ENCODE measurements at places on chromosomes 1 and 21.

GRCh38 chr1:110634455-110635311, 28.5 kb upstream of the KCNA2 start:
- DNase-seq: peak; percentile 88

GRCh38 chr1:55703726-55704363, 488.7 kb upstream of the USP24 start:
- DNase-seq: peak; percentile 29

DNA sequence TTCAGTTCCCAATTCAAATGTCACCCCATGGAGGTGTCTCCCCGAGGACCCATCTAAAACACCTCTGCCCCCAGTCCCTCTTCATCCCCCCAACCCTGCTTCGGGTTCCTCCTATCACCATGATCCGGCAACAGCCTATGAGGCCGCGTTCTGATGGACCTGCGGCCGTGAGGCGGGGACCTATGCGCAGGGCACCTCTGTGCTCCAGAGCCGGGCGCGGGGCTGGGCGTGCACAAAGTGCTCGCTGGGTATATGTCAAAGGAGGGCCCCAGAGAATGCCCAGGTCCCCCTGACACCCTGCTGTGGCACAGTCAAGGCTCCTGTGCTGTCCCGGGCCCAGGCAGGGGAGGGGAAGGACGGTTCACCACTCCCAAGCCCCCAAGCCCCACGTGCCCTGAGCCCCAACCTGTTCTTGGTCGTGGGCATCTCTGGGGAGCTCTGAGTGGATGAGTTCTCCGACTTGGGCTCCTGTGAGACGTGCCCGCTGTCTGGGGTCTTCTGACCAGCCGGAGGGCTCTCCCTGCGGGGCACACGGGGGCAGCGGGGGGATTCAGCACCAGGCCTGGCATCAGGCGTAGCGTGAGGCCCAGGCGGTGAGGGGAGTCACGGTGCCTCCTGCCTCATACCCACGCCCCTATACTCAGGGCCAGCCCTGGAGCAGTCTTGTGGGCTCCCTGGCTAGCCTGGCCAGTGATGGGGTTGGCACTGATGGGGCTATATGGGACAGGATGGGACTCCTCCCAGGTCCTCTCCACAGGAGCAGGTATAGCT, 67.7 kb downstream of the RAP1GAP start:
- DNase-seq: no peak

DNA sequence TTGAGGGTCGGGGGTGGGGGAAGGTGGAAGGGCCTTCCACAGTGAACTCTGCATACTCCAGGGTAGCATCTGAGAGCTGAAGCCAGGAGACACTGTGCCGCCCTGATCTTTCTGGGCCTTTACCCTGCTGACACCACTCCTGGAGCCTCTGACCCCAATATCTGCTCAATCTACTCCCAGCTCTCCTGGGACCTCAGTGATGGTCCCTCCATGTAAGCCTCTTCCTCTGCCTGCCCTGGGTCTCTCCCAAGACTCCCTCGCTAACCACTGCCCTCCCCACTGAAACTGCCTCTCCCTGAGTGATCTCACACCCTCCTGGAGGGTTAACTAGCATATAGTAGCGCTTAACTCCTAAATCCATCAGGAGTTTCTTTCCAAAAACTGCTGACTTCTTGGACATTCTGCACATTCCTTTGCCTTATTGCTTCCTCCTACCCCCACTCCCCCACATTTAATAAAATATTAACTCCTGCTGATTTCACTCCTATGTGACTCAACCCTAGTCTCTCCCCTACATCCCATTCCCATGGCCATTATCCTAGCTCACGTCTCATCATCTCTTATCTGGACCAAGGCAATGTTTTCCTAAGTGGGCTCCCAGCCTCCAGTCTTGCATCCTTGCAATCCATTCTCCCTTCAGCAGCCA, 145.6 kb downstream of the HMGB4 start:
- peak; percentile 55 for DNase-seq

DNA sequence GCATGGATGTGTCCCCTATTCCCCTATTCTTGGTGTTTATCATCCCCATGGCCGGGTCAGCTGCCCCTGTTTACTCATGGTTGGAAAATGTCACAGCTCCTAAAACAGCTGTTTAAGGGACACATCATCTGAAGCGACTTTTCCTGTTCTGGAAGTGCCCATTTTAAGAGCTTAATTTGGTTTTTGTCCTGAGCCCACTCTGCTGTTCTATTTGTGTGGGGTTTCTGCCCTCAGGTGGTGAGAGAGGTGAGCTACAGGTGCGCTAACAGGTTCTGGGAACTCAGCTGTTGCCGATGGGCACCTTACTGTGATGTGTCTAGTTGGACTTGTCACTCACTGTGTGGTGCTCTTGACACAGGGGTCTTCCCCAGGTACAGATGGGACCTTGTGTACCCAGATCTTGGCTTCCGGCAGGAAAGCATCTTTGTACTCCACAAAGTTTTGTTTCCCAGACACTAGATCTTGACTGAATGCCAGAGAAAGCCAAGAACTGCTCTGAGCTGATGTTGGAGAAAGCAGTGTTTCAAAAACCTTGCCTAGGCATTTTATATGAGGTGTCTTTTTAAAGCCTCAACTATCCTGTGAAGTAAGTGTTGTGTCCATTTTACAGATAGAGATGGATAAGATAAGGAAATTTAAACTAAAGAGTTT, 59.0 kb upstream of the CD1D start:
- no peak for DNase-seq

DNA sequence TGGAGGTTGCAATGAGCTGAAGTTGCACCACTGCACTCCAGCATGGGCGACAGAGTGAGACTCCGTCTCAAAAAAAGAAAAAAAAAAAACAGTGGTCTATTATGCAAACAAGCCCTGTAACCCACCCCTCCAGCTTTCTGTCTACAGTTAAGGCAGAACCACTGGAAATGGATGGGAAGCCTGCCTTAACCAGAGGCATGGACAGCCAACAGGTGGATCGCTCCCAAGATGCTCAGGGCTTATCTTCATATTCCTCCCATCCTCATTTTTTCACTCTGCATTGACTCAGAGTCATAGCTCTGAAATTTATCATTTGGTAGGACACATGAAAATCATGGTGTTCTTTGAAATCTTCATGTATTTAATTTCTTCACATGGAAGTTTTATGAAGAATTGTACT, 8.7 kb downstream of the MTFR1L start:
- DNase-seq: no peak

GRCh38 chr1:28956038-28956464, 41.7 kb downstream of the EPB41 start:
- peak; percentile 52 for DNase-seq

DNA sequence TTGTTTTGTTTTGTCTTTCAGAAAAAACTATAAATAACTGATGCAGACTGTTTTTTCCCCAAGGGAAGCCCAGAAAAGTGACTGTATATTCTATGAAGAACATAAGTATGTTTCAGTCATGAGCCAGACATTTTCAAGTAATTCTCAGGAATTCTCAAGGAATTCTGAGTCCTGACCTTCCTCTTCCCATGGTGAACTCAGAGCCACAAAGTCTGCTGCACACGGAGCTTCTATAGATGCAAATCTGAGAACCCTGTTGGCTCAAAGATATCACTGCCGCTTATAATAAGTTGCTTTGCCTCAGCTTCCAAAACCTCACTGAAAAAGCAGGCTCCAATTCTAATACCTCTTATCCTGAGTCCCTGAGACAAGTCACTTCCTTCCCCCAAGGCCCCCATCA, 418.5 kb upstream of the RUNX1 start:
- DNase-seq: no peak

DNA sequence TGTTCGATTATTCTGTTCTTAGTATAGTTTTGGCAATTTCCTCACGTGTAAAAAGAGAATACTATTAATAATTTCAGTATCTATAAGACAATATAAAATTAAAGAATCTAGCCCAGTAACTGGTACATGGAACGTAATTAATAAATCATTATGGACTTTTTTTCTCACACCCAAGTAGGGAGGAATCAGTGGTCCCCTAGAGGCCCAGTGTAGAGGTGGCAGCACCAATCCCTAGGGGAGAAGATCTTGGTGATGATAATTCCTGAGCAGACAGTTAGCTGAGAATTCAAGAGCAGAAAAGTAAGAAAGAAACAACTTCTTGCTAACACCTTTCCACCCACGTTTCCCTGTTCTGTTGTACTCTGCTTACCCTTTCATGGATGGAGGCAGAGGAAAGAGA, 19.7 kb upstream of the SELE start:
- DNase-seq: no peak

- DNase-seq: no peak
Observed at GRCh38 chr1:164504749-164505148, 54.2 kb upstream of the PBX1 start.

DNA sequence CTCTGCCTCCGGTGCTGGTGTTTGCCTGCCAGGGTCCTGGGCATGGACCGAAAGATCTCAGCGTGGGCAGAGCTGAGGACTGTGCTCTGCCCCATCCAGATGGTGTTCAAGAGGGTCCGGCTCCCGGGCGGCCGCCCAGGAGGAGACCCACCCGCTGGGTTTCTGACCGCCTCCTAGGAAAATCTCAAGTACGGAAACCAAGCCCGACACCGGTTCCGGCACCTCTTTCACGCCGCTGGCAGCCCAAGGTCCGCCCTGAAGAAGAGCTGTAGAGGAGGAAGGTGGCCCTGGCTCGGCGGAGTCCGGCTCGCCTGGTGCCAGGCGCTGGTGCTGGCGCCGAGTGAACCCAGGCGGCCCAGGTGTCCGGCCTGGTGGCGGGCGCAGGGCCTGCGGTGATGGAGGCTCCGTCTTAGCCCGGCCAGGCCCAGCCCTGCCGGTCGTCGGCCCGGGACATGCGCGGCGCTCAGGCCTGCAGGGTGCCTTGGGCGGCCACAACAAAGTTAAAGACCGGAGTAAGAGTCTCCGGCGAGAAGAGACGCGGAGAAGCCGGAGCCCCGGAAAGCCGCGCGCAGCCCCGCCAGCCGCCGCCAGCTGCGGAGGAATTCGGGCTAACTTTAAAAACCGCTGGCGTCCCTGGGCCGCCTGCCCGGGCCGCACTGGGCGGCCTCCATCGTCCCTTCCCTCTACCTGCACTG, 1.5 kb downstream of the GRIK3 start:
- peak; percentile 65 for DNase-seq

DNA sequence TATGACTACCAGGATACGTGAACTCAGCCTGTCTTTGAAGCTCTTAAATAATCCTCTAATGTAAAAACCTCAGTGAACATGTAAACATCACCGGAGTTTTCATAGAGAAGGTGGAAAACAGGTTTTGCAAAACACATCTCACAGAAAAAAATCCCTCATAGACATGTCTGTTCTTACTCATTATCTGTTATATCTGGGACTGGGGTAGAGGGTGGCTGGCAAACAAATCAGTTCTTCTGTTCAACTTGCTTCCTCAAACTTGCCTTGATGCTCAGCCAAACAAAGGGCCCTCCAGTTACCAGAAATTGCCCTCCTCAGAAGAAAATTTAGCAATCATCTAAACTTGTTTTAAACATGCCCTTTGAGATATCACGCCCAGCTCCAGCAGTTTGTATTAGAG, 66.1 kb upstream of the CXADR start:
- no peak for DNase-seq

DNA sequence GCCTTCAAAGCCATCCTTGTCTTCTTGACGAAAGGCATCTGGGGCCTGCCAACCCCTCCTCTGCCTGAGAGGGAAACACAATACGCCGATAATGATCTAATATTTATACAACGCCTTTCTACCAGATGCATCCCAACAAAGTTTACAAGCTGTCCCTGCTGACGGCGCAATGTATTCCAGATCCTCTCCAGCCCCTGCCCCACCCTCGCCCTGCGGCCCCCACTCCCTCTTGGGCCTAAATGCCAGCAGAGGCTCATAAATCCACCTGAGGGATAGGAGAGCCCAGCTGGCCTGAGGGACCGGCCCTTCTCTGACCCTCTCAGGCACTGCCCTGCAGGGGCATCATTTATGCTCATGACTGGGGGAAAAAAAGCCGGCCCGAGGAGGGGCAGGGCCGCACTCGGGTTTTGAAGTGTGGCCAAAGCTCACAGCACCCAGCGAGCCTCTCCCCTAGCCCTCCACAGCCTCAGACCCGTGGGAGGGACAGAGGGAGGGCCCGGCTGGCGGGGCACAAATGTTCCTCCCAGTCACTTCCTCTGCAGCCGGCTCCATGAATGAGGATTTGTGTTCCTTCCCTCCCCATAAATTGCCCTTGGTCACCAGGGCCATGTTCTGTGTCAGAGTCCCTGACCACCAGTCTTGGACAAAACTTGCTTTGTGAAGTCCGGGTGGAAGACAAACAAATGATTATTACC, 140.3 kb downstream of the FOXD2 start:
- DNase-seq: peak; percentile 49

DNA sequence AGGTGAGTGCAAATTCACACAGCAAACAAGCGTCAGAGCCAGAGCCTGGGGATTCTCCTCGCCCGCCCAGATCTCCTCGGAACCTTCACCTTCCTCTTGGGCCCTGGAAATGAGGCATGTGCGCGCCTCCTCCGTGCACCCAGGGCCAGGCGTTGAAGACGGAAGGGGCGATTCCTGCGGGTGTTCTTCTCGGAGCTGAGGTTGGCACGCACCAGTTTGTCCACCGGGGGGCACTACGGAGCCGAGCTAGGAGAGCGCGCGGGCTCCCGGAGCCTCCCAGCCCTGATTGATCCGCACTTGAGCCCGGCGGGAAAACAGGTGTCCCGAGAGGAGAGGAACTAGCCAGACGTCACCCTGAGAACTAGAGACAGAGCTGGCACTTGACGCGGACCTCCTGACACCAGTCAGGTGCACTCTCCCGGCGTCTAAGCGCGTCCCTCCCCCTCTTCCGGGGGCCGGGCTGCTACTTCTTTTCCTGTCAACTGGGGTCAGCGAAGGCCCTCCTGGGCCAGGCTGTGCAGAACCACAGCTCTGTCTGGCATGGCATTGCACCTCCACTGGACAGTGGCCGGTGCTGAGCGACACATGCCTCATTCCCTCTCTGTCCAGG, 18.3 kb upstream of the SERINC2 start:
- peak; percentile 95 for DNase-seq

- no peak for DNase-seq
Observed at GRCh38 chr21:32367158-32367557, 25.7 kb downstream of the URB1 start.

- peak; percentile 90 for DNase-seq
Observed at GRCh38 chr1:155648207-155649147, 38.5 kb downstream of the MSTO1 start.

GRCh38 chr1:183237046-183237445, 51.0 kb downstream of the LAMC2 start:
- no peak for DNase-seq

DNA sequence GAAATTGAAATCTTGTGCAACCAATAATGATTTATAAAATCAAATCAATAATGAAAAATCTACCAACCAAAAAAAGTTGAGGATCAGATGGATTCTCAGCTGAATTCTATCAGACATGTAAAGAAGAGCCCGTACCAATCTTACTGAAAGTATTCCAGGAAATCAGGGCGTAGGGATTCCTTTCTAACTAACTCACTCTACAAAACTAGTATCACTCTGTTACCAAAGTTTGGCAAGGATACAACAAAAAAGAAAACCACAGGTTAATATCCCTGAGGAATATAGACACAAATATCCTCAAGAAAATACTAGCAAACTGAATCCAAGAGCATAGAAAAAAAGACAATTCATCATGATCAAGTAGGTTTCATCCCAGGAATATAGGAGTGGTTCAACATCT, 52.8 kb upstream of the ADGRL4 start:
- DNase-seq: no peak

DNA sequence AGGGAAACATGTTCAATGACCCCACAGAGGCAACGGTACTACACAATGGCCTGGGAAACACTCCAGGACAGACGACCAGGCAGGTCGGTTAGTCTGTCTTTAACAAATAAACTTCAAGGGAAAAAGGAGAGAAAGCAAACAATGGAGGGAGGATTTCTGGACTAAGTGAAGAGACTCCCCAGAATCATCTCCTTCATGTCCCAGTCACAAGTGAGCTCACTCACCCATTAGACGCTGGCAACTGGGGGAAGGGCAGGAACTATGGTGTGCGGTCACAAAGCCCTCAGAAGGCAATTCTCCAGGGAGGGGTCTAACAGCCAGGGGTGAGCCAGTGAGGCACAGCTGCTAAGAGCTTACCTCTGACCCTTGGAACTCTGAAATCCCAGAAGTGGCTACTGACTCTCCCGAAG, 55.7 kb upstream of the NADK start:
- DNase-seq: peak; percentile 57

Data from osteoblast (primary cell).